Type B pancreatic cell (in vitro differentiated cells): ENCODE measurements at places on chromosomes 16 and 17.

GRCh38 chr17:70446446-70446845 is 277.1 kb downstream of the KCNJ2 start:
- no peak for DNase-seq

DNA sequence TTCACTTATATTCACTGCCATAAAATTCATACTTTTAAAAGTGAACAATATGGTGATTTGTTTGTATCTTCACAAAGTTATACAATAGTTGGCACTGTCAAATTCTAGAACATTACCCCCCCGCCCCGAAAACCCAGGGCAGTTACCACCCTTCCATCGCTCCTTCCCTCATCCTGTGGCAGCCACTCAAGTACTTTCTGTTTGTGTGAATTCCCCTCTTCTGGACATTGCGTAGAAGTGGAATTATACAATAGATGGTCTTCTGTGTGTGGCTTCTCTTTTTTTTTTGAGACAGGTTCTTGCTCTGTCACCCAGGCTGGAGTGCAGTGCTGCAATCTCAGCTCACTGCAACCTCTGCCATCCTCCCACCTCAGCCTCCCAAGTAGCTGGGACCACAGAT is 58.6 kb downstream of the SPECC1 start:
- DNase-seq, result no peak

- DNase-seq, result no peak
Observed at GRCh38 chr16:49181791-49182518, 99.7 kb downstream of the CBLN1 start.

GRCh38 chr16:85607796-85608514 is 5.2 kb upstream of the GSE1 start:
- no peak for DNase-seq

DNA sequence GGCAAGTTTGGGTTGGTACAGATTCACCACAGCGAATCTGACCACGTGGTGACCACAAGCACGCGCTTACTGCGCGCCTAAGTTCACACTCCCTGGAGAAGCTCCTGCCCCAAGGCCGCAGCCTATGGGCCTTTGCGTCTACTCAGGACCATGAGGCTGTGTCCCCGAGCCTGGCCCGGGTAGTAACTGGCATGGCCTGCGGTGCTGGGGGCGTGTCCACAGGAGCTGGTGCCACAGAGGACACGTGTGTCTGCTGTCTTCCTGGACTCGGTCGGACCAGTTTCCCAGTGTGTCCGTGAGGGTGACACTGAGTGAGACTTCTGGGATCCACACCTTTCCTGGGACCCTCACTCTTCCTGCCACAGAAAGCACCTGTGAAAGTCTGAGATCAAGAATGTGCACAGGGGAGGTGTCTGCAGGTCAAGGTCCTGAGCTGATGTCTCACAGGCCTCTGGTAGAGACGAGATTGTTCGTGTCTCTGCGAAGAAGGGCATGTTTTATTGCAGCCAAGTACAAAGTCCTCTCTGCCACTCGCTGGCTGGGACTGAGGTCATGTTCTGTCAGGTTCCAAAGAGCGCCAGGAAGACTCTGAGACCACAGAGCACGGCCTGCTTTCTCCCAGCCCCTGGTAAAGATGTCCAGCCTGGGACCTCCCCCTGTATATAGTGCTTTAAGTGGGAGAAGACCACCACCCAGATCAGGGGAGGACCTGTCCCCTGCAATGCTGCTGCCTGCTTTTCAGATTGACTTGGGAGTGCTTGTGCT is 25.2 kb upstream of the CAPN15 start:
- no peak for DNase-seq
